RCC 7860 (cell line): ENCODE measurements at places on chromosomes 6 and 20.
A peak's percentile ranks its signal among the peaks of the same experiment; 100 is the strongest.

GRCh38 chr6:118712969-118713368 is 61.6 kb upstream of the CEP85L start:
- peak; percentile 67 for DNase-seq

DNA sequence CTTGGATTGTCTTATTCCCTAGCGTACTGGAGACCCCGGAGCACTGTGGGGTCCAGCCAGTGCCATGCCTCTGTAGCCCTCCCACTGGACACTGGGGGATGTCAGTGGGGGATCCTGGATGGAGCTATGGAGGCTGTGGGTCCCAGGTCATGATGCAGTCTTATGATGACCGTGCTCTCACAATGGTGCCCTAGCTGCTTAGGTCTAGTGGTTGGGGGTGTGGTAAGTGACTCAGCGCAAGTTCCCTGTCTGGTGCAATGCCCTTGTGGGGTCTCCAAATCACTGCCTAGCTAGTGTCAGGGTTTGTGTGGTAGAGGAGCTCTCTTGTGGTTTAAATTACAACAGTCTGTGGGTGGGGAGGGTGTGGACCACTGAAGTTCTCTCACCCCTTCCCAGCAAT is 135.4 kb downstream of the CDC5L start:
- no peak for DNase-seq

DNA sequence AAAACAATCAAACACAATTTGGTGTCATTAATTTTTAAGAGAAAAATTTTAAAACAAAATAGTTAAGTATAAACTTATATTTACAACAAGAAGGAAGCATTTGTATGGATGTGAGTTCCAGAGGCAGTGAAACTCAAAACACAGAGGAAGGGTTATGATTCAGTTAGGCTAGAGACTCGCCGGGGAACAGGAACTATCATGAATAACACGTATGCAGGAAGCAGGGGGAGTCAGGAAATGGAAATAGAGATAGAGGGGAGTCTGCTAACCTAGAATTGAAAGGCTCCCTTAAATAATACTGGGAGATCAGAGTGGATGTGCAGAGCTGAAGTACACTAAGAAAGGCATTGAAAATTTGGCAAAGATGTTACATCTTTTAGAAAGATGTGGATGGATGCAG is 14.2 kb upstream of the HLA-DRB1 start:
- DNase-seq = no peak

DNA sequence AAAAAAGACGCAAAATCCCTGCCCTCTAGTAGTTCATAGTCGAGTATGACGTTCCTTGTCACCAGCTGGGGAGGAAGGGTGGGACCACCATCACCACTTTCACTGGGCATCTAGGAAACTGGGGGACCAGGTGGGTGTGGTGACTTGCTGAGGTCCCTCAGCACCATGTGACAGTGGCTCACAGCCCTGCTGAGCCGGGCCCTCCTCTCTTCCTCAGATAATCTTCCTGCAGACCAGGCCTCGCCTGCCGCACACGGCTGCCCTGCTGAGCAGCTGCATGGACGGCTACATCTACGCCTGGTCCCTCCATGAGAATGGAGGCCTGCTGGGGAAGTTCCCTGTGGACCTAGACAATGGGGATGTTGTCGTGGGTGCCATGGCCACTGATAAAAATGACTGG is 71.5 kb downstream of the EFCAB8 start:
- no peak for DNase-seq

GRCh38 chr6:52377538-52378221 is 15.7 kb downstream of the PAQR8 start:
- DNase-seq = no peak

- DNase-seq = no peak
Observed at GRCh38 chr6:134510142-134510541, 192.2 kb upstream of the SGK1 start.

- no peak for DNase-seq
Observed at GRCh38 chr6:147867433-147868226, 359.1 kb downstream of the SAMD5 start.

GRCh38 chr6:77561768-77562314 is 91.0 kb upstream of the MEI4 start:
- no peak for DNase-seq

DNA sequence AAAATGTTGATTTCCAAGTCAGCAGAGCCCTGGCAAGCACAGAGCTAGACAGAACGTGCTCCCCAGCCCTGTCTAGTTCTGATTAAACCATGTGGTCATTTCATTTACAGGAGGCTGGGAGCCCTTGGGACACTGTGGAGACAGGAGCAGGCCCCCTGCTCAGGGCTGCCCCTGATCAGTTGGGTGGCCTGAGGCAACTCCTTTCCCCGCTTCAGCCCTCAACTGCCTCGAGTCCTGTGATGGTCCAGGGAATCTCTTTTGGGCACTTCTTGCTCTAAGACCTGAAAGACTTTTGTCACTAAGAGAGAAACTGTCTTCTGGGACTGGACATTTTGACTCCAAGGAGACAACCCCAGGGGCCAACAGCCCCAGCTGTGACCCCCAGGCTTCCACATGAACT is 13.5 kb downstream of the DYNLRB1 start:
- DNase-seq = no peak

- DNase-seq = no peak
Observed at GRCh38 chr20:63525185-63525584, 4.6 kb downstream of the PPDPF start.

DNA sequence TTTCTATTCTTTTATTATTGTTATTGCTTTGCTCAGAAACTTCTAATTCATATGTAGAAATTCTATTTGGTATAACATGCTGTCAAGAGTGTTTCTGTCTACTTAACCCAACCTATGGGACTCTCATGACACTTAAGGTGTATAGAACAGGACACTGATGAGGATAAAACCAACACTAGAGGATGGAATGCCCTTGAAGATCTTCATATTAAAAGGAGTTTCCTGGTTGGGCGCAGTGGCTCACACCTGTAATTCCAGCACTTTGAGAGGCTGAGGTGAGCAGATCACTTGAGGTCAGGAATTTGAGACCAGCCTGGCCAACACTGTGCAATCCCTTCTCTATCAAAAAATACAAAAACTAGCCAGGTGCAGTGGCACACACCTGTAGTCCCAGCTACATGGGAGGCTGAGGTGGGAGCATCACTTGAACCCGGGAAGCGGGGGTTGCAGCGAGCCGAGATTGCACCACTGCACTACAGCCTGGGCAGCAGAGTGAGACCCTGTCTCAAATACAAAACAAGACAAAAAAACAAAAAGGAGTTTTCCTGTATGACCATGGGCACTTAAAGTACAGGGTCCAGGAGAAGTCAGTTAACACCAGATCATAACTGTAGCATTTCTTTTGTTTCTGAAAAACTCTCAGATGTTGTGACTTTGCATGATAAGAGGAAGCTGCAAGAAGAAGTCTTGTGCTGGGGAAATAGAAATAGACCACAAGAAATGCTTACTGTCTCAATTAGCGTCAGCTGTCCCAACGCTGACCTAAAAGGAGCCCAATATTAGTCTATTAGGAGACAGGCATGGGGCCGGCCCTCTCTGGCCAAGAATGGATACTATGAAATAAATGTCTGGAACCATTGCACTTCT is 38.9 kb upstream of the CD2AP start:
- DNase-seq = no peak

- DNase-seq = no peak
Observed at GRCh38 chr6:5814116-5814515, 192.6 kb downstream of the NRN1 start.

DNA sequence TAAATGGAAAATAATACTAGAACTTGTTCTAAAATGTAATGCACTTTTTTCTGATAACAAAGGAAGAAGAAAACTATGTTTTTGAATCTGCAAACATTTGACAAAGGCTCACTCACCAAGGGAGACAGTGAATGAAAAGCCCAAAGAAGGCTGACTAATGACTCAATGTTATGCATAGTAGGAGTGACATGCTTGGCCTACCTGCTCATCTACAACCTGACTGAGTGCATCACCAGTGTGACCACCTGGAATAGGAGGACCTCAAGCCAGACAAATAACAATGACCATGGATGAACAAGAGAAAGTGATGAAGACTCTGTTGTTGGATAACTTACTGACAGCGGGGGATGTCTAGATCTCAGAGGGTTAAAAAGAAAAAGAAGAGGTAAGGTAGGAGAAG is 157.2 kb downstream of the SIM1 start:
- DNase-seq = no peak

GRCh38 chr6:73731285-73731684 is 35.3 kb downstream of the CD109 start:
- DNase-seq = no peak

DNA sequence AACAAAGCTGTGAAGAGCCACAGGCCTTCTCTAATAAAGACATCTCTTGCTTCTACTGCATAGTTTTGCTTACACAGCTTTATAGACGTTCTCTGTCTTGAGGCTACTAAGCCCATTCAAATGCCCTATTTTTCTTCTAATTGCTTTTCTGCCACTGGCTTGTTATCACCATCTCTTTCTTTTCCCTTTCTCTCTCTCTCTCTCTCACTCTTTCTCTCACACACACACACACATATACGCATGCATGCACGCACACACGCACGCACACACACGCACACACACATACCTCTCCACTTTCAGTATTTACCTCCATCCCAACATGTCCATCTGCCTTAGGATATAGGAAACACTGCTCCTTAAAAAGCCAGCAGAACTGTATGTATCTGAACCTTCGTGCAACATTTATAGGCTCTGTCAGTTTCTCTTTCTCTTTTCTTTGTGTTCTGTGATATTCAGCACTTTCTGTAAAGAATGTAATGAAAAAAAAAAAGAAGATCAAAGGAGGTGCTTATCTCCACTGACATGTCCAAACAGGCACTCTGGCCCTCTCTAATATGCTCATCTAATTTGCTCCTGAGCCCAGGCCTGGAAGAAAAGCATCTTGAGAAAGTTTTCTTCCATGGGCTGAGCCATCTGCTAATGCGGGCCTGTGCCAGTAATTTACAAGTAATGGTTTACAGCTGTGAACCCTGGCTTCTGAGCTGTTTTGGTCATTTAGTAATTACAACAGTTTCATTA is 1046.7 kb upstream of the MAP3K7 start:
- DNase-seq = no peak

GRCh38 chr20:46006022-46006705 is 2.5 kb upstream of the MMP9 start:
- DNase-seq = no peak

GRCh38 chr6:111683749-111684267 is 78.1 kb upstream of the TRAF3IP2 start:
- no peak for DNase-seq

DNA sequence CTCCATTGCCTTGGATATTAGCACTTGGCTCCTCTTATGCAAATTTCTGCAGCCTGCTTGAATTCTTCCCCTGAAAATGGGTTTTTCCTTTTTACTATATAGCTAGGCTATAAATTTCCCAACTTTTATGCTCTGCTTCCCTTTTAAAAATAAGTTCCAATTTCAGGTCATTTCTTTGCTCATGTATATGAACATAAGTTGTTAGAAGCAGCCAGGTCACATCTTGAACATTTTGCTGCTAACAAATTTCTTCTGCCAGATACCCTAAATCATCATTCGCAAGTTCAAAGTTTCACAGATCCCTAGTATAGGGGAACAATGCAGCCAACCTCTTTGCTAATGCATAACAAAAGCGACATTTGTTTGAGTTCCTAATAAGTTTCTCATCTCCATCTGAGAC is 34.5 kb upstream of the ENPP4 start:
- DNase-seq = no peak

DNA sequence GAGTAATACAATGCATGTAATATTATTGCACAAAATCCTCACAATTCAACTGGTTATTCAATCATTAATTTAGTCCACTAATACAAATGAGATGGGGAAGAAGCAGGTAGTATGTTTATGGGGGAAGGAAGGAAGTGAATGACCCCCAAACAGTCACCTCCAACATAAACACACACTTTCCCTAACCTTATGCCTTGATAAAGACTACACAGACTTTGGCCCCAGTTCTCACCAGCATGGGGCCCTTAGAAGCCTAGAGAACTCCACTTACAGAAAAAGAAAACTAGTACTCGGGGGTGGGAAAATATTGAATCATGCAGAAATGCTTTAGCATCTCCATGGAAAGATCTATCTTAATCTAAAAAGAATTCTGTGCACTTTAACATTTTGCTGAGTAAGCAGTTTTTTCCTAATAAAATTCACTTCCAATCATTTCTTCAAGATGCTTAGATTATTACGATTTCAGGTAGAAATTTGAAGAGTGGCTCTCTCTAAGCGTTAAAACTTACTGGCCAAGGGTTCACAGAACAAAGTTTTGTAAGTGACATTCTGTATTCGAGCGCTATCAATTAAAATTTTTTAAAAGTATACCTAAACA is 18.8 kb downstream of the ARHGAP18 start:
- no peak for DNase-seq

DNA sequence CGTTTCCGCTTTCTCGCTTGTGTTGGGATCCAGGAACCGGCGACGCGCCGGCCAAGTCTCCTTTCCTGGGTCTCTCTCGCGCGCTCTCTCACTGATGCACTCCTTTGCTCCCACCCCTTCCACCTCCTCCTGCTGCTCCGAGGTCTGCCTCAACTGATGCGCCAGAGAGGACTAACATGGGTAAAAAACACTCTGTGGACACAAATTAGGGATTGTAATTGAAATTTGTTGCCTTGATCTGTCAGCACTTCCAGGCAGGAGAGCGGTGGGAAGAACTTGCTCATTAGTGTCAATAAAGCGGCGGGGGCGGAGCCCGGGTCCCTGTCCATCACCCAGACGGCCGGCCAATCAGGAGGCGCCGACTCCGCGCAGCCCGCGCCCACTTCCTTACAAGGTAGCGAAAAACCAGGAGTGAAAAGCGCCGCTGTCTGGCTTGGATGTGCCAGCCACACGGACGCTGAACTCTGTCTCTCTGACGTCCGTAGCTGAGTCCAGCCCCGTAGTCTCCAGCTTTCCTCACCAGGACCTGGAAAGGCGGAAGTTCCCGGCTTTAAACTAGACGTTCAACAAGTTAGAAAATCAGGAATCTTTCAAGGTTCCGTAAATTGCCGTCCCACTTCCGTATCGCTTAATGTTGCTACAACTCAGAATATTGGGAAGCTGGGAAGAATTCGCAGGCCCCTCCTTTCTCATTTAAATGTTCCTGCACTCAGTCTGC is at the start of gene TBX18:
Gene TBX18 (minus strand): TSS at position 267 of the 718 bp plus-strand sequence. CDS start 417 bp downstream, outside the sequence.
- DNase-seq = no peak

- no peak for DNase-seq
Observed at GRCh38 chr6:150332939-150333584, 35.8 kb upstream of the IYD start.

DNA sequence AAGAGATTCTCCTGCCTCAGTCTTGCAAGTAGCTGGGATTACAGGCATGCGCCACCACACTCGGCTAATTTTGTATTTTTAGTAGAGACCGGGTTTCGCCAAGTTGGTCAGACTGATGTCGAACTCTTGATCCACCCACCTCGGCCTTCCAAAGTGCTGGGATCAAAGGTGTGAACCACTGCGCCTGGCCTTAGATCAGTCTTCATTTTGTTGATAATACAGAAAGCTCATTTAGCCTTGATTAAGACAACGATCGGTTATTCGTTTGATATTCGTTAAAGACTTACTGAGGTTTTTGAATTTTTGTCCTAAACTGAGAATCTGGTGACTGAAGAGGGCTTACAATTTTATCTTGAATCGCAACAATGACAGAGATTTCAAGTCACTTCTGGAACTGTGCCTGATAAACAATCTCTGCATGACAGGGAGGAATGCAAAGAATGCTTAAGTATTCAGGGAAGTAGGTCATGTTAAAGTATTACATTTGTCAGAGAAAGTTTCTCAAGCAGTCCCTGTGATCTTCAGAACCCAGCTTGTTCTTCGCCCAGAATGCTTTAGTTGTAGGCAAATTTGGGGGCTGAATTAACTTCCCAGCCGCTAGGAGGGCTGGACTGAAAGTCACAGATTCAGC is 14.8 kb downstream of the AKAP12 start:
- DNase-seq = peak; percentile 18

GRCh38 chr20:14223806-14224205 is 113.6 kb downstream of the FLRT3 start:
- DNase-seq = no peak

GRCh38 chr6:35686436-35686835 is 2.3 kb downstream of the FKBP5 start:
- no peak for DNase-seq
